ENCODE measurements at places on chromosomes 7 and 10. TPM values are rescaled to one million over a fixed set of nuclear protein-coding genes. Genes with fewer than 3 reads are reported as not detected.
A peak's percentile ranks its signal among the peaks of the same experiment; 100 is the strongest.

SAMD9L gene
- total RNA-seq = 6.7 TPM

NPSR1 gene
- total RNA-seq = not detected

VPS37D gene
- 3.7 TPM for total RNA-seq

KLHDC10 gene
- total RNA-seq = 23.3 TPM

FZD8 gene
- total RNA-seq = 21.2 TPM

MYOZ1 gene
- total RNA-seq = 0.50 TPM

CALML5 gene
- not detected for total RNA-seq

CACNB2 gene
- not detected for total RNA-seq

DNA sequence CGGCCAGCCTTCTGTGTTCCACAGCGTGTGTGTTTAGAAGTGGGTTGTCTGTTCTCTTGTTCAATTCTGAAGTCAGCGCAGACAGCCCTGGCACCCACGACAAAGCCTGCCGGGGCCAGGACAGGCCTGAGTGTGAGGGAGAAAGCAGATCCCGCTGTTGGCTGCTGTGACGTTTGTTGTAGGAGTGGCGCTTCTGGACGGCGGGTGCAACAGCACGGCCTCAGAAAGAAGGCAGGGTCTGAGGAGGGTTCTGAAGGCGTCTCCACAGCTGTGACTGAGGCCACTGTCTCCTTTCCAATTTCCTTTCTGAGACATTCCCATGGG is 76.2 kb downstream of the VIPR2 start:
- DNase-seq = no peak

- DNase-seq = no peak
These were observed 236.7 kb downstream of the DIP2C start for GRCh38 chr10:452512-453426.

- no peak for DNase-seq
These were observed 89.1 kb downstream of the CUX1 start for GRCh38 chr7:101906291-101907240.

GRCh38 chr10:29287635-29288034 is 1.2 kb upstream of the LYZL1 start:
- no peak for DNase-seq

- peak; percentile 48 for DNase-seq
These were observed 1.8 kb upstream of the ZNF503 start for GRCh38 chr10:75403144-75403938.

DNA sequence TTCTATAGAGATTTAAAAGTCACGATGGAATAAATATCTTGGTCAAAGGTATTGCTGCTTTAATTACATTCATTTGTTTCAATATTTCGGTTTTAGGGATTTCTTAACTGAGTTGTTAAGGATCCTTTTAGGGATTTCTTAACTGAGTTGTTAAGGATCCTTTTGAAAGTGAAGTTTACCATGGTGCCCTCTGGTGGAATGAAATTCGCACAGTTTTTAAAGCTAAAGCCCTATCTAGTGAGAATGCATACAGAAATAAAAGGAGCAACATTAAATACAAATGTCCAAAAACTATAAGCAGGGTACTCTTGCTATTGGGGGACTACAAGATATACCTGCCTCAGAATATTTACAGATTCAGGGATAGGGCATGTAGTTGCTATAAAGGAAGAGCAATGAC is 193.7 kb downstream of the RNLS start:
- peak; percentile 30 for DNase-seq

GRCh38 chr7:155653803-155654202 is 9.3 kb downstream of the RBM33 start:
- peak; percentile 69 for DNase-seq

DNA sequence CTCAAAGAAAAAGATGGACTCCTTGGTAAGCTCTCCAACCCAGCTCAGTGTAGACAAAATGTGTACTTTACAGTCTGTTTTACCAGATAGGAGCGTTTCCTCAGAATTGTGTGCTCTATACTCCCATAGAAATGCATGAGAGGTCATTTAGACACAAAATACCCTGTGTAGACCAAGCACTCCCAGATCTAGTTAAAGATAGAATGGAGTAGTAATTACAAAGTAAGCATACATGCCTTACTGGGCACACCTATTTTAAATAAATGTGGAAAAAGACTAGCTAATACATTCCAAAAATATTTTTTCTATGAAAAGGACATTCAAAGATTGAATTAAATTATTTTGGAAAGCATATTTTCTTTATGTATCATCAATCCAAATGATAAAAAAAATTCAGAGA is 271.9 kb upstream of the DGKB start:
- DNase-seq = no peak

GRCh38 chr7:104124893-104125477 is 82.8 kb downstream of the ORC5 start:
- DNase-seq = no peak

DNA sequence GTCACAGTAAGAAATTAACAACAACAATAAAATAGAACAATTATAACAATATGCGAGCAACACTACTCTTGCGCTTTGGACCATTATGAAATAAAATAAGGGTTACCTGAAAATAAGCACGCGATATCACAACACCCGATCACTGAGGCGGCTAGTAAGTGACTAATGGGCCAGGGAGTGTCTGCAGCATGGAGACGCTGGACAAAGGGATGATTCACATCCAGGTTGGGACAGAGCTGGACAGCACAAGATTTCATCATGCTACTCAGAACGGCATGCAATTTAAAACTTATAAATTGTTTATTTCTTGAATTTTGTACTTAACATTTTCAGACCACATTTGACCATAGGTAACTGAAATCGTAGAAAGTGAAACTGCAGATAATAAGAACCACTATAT is 15.6 kb downstream of the HIBADH start:
- peak; percentile 79 for DNase-seq

GRCh38 chr7:128939861-128940410 is 2.2 kb downstream of the IRF5 start:
- DNase-seq = no peak
